Activated CD4-positive, alpha-beta T cell treated with anti-CD3 and anti-CD28 coated beads, Interleukin-2, amount 10 ng/mL, durations not matched to agents 24 days and 14 days (primary cell): ENCODE measurements at places on chromosomes 7 and 10. TPM values are rescaled to one million over a fixed set of nuclear protein-coding genes. Genes with fewer than 3 reads are reported as not detected.
A peak's percentile ranks its signal among the peaks of the same experiment; 100 is the strongest.

GRCh38 chr10:77195101-77195500, 442.5 kb downstream of the KCNMA1 start:
- no peak overlapping the region for H3K27ac ChIP-seq
- H3K4me1 ChIP-seq, result no peaks in the 10 kb centered on the region
- no peak overlapping the region for H3K4me3 ChIP-seq
- H3K27me3 ChIP-seq, result peaks cover 1% of the 10 kb centered on the region
- no peak for DNase-seq

Gene OR6B1
- total RNA-seq, result not detected in 2 replicates

Gene MRLN
- total RNA-seq, result 0.82 TPM in 1 of 2 replicates, not detected in the other

DNA sequence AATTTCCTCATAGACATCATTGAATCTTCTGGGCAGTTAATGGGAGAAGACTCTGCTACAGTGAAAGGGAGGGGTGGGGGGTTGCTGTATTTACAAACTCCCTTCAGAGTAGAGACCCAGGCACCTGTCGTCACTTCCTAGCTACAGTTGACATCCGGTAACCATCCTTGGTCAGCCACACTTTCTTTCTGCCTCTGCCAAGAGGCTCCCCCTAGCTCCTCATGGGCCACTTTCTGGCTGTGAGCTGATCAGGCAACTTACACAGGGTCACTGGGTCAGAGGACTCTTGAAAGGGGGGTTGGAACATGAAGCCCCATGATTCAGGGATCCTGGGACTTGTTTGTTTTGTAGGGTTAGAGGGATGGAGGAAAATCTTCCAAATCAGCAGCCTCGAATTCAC, 1.2 kb downstream of the TECPR1 start:
- peak overlapping the region; percentile 98 for H3K27ac ChIP-seq
- H3K4me3 ChIP-seq, result peak overlapping the region; percentile 98
- H3K4me1 ChIP-seq, result peaks cover 46% of the 10 kb centered on the region
- peaks cover 28% of the 10 kb centered on the region for H3K36me3 ChIP-seq
- peak; percentile 88 for DNase-seq

GRCh38 chr10:127523476-127523875, 25.6 kb upstream of the NPS start:
- H3K27me3 ChIP-seq, result no peaks in the 10 kb centered on the region
- no peak overlapping the region for H3K4me3 ChIP-seq
- H3K4me1 ChIP-seq, result no peaks in the 10 kb centered on the region
- no peak overlapping the region for H3K27ac ChIP-seq
- no peak for DNase-seq

GRCh38 chr10:89505640-89506275, 29.6 kb downstream of the SLC16A12 start:
- peaks cover 8% of the 10 kb centered on the region for H3K4me1 ChIP-seq
- H3K4me3 ChIP-seq, result no peak overlapping the region
- H3K36me3 ChIP-seq, result peaks cover 1% of the 10 kb centered on the region
- H3K27me3 ChIP-seq, result peaks cover 18% of the 10 kb centered on the region
- no peak for DNase-seq
- no peak overlapping the region for H3K27ac ChIP-seq

Gene ELMO1
- 110 and 121 TPM in 2 replicates for total RNA-seq

- no peak overlapping the region for H3K27ac ChIP-seq
- peaks cover 10% of the 10 kb centered on the region for H3K4me1 ChIP-seq
- no peaks in the 10 kb centered on the region for H3K27me3 ChIP-seq
- no peak overlapping the region for H3K4me3 ChIP-seq
- peaks cover 4% of the 10 kb centered on the region for H3K36me3 ChIP-seq
- no peak for DNase-seq
Measured at GRCh38 chr10:70651661-70652060, 20.6 kb upstream of the ADAMTS14 start.

GRCh38 chr10:116553378-116553980, 7.7 kb downstream of the PNLIP start:
- H3K36me3 ChIP-seq, result no peaks in the 10 kb centered on the region
- H3K27me3 ChIP-seq, result no peaks in the 10 kb centered on the region
- no peak overlapping the region for H3K4me3 ChIP-seq
- no peaks in the 10 kb centered on the region for H3K4me1 ChIP-seq
- DNase-seq, result no peak

GRCh38 chr7:135154734-135155133, 6.9 kb downstream of the TMEM140 start:
- H3K27me3 ChIP-seq, result no peaks in the 10 kb centered on the region
- H3K4me3 ChIP-seq, result no peak overlapping the region
- no peak for DNase-seq
- peaks cover 41% of the 10 kb centered on the region for H3K4me1 ChIP-seq

- peaks cover 8% of the 10 kb centered on the region for H3K4me1 ChIP-seq
- peaks cover 4% of the 10 kb centered on the region for H3K36me3 ChIP-seq
- H3K4me3 ChIP-seq, result no peak overlapping the region
Measured at GRCh38 chr10:77967611-77968022, 41.1 kb upstream of the DLG5 start.

Gene BRI3
- total RNA-seq, result 66.8 and 70.3 TPM in 2 replicates

GRCh38 chr7:28055161-28055544, 125.4 kb downstream of the JAZF1 start:
- H3K4me3 ChIP-seq, result no peak overlapping the region
- H3K27me3 ChIP-seq, result peaks cover 12% of the 10 kb centered on the region
- no peak for DNase-seq
- no peak overlapping the region for H3K27ac ChIP-seq
- no peaks in the 10 kb centered on the region for H3K36me3 ChIP-seq

Gene FXYD4
- total RNA-seq, result not detected in 2 replicates

DNA sequence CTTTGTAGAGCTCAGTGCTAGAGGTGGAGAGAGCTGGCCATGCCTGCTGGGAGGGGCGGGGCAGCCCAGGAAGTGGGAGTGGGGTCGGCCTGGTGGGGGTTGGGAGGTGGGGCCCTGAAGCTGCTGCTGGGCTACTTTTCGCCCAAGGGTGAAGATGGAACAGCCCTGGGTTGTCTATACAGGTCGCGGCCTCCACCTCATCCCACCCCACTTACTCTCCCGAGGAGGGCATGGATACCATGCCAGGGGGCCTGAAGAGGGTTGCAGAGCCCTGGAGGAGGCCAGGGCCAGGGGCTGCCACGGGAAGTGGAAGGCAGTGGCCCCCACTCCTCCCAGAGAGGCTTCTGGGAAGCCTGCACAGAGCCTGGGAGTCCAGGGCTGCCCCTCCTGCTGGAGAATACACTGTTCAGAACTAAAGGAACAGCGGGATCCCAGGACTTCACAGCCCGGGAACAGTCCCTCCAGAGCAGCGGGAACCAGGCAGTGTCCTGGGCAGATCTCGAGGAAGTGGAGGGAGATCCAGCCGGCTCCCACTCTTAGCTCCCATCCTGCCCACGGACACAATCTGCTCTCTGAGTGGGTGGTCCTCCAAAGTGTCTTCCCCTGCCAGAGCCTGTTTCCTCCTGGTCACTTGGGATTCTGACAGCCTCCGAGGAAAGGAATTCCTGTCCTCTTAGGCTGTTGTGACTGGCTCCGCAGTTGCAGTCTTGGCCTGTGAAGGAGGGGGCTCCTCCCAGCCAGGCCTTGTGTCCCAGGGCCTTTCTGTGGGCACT, 23.5 kb downstream of the MAT1A start:
- H3K27ac ChIP-seq, result no peak overlapping the region
- peaks cover 12% of the 10 kb centered on the region for H3K27me3 ChIP-seq
- H3K4me3 ChIP-seq, result no peak overlapping the region
- no peak for DNase-seq
- H3K36me3 ChIP-seq, result no peaks in the 10 kb centered on the region

Gene STEAP4
- 0.52 and 0.58 TPM in 2 replicates for total RNA-seq

- H3K4me1 ChIP-seq, result peaks cover 3% of the 10 kb centered on the region
- DNase-seq, result no peak
- peaks cover 26% of the 10 kb centered on the region for H3K27me3 ChIP-seq
- no peaks in the 10 kb centered on the region for H3K36me3 ChIP-seq
- H3K27ac ChIP-seq, result no peak overlapping the region
Measured at GRCh38 chr10:8300925-8301324, 246.4 kb downstream of the GATA3 start.

- H3K27ac ChIP-seq, result no peak overlapping the region
- no peaks in the 10 kb centered on the region for H3K4me1 ChIP-seq
- H3K36me3 ChIP-seq, result no peaks in the 10 kb centered on the region
- H3K27me3 ChIP-seq, result peaks cover 13% of the 10 kb centered on the region
- no peak overlapping the region for H3K4me3 ChIP-seq
Measured at GRCh38 chr7:155974186-155974897, 162.1 kb upstream of the SHH start.

Gene SRRT
- total RNA-seq, result 300 and 318 TPM in 2 replicates

DNA sequence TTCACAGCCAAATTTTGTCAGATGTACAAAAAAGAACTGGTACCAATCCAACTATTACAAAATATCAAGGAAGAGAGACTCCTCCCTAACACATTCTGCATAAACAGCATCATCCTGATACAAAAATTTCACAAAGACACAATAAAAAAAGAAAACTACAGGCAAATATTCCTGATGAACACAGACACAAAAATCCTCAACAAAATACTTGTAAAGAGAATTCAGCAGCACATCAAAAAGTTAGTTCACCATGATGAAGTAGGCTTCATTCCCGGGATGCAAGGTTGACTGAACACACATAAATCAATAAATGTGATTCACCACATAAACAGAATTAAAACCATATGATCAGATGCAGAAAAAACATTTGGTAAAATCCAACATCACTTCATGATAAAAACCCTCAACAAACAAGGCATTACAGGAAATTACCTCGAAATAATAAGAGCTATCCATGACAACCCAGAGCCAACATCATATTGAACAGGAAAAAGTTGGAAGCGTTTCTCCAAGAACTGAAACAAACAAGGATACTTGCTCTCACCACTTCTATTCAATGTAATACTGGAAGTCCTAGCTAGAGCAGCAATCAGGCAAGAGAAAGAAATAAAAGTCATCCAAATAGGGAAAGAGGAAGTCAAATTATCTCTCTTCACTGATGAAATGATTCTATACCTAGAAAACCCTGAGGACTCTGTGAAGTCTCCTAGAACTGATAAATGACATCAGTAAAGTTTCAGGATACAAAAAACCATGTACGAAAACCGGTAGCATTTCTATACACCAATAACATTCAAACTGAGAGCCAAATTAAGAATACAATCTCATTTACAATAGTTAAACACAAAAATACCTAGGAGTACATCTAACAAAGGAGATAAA, 223.1 kb downstream of the REEP3 start:
- no peaks in the 10 kb centered on the region for H3K4me1 ChIP-seq
- H3K27me3 ChIP-seq, result peaks cover 7% of the 10 kb centered on the region
- no peak overlapping the region for H3K27ac ChIP-seq
- no peak overlapping the region for H3K4me3 ChIP-seq
- no peak for DNase-seq
- H3K36me3 ChIP-seq, result no peaks in the 10 kb centered on the region

GRCh38 chr10:35425595-35425994, 89.3 kb downstream of the CCNY start:
- H3K36me3 ChIP-seq, result no peaks in the 10 kb centered on the region
- DNase-seq, result no peak
- no peak overlapping the region for H3K27ac ChIP-seq
- peaks cover 15% of the 10 kb centered on the region for H3K4me1 ChIP-seq
- no peaks in the 10 kb centered on the region for H3K27me3 ChIP-seq
- no peak overlapping the region for H3K4me3 ChIP-seq

Gene GRM3
- total RNA-seq, result not detected in 2 replicates

GRCh38 chr7:27171637-27172314, 2.3 kb downstream of the HOXA10 start:
- peaks cover 7% of the 10 kb centered on the region for H3K36me3 ChIP-seq
- no peak overlapping the region for H3K4me3 ChIP-seq
- no peak for DNase-seq

DNA sequence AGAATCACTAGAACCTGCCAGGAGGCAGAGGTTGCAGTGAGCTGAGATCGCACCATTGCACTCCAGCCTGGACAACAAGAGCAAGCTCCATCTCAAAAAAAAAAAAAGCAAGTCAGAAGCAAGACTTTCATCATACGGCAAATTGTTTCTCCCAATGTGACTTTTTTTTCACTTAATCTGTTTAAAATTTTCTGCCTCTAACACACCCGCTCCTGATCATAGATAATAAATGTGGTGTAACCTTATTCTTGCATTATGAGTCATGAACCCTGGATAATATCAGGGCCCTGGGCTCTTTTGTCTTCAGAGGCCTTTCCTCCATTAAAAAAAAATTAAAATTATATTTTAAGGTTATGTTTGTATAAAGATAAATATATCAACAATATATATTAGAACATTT, 111.4 kb upstream of the JCAD start:
- H3K27me3 ChIP-seq, result peaks cover 26% of the 10 kb centered on the region
- no peak for DNase-seq
- H3K4me3 ChIP-seq, result no peak overlapping the region

DNA sequence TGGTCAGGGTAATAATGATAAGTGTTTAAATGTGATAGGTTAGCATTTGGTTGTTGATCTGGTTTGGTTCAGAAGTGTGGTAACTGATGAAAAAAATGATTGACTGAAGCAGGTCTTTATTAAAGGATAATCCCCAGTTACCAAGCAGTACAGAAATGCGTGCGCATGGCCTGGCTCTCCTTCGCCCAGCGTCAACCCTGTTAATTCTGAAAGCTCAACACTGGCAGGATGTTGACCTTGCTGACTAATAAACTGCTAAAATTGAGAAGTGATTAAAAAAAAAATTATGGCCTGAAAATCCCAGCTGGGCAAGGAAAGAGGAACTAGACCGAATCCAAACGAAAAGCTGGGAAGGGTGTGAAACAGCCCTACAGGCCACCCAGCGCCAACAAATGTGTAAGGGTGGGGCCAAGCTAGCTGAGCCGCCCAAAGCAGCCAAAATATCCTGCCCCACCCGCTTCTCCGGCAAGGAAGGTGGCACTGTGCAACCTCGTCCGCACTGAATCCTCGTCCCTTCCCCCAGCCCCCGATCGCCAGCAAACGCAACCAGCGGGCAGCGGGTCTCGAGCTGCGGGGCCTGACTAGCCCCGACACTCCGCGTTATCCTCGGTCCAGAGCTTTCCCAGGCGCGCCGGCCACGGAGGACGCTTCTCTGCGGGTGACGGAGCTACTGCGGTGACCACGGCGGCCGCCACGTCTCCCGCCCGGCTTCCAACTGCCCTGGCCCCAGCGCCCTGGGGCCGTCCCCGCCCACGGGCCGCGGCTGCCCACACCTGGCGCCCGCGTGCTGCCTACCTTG, 561 bp downstream of the SHTN1 start:
- H3K4me1 ChIP-seq, result no peaks in the 10 kb centered on the region
- H3K27me3 ChIP-seq, result peaks cover 25% of the 10 kb centered on the region
- DNase-seq, result peak; percentile 56
- peak overlapping the region; percentile 75 for H3K4me3 ChIP-seq
- no peak overlapping the region for H3K27ac ChIP-seq
- no peaks in the 10 kb centered on the region for H3K36me3 ChIP-seq

Gene DNAJB6
- 125 and 128 TPM in 2 replicates for total RNA-seq

Gene UNCX
- total RNA-seq, result not detected in 2 replicates

DNA sequence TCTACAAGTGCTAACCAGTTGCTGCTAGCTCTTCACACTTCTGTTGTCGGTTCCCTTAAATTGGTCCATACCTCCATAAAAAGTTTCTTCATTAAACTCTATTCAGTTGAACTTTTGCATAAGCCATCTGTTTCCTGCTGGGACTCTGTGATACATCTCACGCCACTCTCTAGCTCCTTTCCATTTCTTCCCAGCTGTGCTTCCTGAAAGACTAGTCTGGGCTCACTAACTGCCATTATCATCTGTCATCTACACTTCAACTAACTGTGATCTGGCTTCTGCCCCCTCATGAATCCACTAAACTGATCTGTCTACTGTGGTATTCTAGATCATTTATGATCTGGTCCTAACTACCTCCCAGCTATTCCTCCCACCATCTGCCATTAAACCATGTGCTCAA, 78.3 kb downstream of the ELAPOR2 start:
- peaks cover 12% of the 10 kb centered on the region for H3K4me1 ChIP-seq
- no peak overlapping the region for H3K27ac ChIP-seq
- no peak for DNase-seq
- H3K27me3 ChIP-seq, result peaks cover 2% of the 10 kb centered on the region

- H3K4me1 ChIP-seq, result no peaks in the 10 kb centered on the region
- no peak for DNase-seq
- no peak overlapping the region for H3K4me3 ChIP-seq
- H3K27me3 ChIP-seq, result no peaks in the 10 kb centered on the region
- no peaks in the 10 kb centered on the region for H3K36me3 ChIP-seq
Measured at GRCh38 chr7:113831556-113831955, 87.3 kb downstream of the PPP1R3A start.

Gene KIF11
- total RNA-seq, result 39.0 and 39.9 TPM in 2 replicates

Gene CFAP58
- total RNA-seq, result 0.16 and 0.19 TPM in 2 replicates
